ENCODE measurements at places on chromosomes 13 and 19. TPM values are rescaled to one million over a fixed set of nuclear protein-coding genes. Genes with fewer than 3 reads are reported as not detected.

- DNase-seq: no peak
These were observed 127.1 kb downstream of the STOML3 start for GRCh38 chr13:38863536-38863935.

- DNase-seq: no peak
These were observed 34.7 kb upstream of the CASP14 start for GRCh38 chr19:15014579-15014978.

GRCh38 chr19:10683064-10683426, 18.2 kb upstream of the QTRT1 start:
- DNase-seq: no peak

DNA sequence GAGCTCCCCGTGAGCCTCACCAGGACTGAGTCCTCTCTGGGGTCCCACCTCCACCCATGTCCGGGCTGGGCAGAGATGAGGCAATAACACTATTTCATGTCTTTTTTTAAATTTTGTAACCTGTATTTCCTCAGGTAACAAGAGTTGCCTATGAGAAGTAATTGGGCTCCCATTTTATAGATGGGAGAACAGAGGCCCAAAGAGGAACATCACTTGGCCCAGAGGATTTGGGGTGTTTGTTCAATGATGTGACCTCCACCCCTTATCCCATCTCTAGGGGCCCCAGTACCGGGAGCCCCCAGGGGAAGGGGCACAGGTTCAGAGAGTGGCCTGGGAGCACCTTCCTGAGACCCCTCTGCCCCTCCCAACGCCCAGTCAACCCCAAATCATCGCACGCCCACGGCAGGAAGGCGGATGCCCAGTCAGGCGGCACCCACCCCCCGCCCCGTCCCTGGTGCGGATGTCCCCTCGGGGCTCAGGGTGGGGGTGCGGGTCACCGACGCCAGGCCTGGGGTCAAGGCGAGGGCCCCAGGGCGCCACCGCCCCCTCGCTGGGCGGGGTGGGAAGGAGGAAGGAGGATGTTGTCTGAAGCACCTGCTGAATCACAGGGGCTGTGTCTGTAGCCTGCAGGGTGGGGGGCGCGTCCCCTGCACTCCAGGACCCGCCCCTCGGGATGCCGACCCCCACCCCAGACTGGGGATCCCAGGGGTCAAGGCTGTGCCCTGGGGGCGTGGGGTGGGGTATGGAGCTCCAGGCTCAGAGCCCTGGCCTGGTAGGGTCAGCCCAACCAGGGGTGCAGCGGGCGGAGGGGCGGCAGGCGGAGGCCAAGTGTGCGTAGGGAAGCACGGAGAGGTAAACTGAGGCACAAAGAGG, 9.0 kb upstream of the CIRBP start:
- no peak for DNase-seq

DNA sequence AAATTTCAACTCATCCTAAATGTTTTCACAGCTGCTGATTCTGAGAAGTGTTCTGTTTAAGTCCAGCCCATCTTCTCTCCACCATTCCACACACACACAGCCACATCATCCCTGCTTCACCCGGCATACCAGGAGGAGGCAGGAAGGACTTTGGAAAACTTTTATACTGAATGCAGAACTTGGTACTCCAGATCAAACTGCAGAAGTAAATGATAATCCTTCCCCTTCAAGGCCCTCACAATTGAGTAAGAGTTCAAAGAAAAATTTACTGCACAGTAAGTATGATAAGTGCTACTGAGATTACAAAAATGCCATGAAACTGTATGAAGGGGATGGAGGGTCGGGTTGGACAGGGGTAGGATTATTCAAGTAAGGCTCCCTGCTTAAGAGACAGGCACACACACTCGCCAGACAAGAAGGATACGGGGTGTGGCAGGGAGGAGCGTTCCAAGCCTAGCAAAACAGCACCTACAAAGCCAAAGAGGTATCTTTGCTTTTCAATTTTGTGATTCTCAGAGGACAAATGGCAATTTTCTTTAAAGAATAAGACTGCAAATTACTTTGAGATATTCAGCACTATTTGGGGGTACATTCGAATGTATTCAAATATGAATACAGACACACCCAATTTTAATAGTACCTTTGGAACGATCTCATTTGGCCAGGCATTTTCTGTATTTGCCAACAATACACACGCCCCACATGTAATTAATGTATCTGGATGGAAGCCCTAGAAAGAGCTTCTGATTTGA, 2.5 kb downstream of the USP12 start:
- no peak for DNase-seq

GRCh38 chr19:8148410-8149260, 757 bp downstream of the FBN3 start:
- no peak for DNase-seq

GRCh38 chr19:7360393-7360984, 11.8 kb downstream of the ARHGEF18 start:
- no peak for DNase-seq

The MAMSTR gene
- total RNA-seq: 0.29 TPM

The TNFRSF19 gene
- 8.0 TPM for total RNA-seq

The RNASEH2A gene
- total RNA-seq: 17.2 TPM

The KASH5 gene
- total RNA-seq: not detected

The PDE4C gene
- total RNA-seq: not detected

Data from glomerular endothelial cell (primary cell).